ENCODE measurements at places on chromosomes 6 and 20.
A peak's percentile ranks its signal among the peaks of the same experiment; 100 is the strongest.

DNA sequence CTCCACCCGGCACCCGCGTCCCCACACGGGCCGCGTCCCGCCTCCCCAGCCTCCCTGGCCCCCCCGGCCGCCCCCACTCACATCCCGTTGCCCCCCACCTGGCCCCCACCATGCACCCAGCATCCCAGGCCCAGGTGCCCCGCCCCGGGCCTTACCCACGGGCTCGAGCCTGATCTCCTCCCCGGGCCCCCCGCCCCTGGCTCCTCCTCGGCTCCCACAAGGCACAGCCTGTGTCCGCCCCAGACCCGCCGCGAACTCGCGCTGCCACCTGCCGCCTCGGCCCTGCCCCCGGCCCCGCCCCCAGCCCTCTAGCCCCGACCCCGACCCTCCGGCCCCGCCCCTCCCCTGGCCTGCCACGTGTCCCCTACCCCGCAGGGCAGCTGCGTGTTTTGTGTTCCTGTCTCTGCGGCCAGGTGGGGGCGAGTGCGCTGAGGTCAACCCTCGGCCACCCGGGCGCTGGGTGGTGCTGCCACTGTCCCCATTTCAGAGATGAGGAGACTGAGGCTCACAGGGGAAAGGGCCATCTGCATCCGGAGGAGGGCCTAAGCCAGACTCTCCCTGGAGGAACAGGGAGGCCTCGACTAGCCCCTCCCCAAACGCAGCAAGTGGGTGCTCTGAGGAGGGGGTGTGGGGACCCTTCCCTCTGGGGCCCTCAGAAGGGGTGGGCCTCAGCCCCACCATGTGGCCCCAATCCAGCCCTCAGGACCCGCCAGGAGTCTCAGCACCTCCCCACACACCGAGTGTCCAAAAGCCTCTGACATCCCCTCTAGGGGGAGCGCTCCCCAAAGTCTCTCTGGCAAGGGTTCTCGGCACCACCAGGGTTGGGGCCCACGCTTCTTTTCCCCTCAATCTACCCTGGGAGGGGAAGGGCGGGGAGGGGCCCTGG, 99.8 kb downstream of the TAF4 start:
- DNase-seq: no peak

DNA sequence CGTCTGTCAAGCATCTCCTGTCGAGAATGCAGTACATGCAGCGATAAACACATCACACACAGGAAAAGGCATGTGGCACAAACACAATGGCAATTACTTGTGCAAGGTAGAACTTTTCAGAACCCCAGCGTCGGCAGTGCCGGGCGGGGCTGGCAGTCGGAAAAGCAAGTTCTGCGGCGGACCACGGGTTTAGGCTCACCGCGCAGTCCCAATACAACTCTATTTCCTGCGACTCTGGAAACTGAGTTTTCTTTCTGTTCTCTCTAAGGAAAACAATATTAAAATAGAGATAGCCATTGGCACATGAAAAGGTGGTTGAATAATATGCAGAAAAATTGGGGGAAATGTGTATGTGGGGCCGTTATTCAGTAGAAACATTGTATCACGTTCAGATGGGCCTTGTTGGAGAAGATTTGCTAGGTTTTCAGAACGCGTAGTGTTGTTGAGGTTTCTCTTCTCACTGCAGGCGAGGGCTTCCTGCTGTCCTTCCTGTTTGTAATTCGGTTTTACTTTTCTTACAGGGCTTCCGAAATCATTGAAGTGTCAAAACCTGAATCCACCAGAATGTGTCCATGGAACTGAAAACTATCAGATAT, 369.5 kb downstream of the THBS2 start:
- DNase-seq: peak; percentile 20

- DNase-seq: no peak
Observed at GRCh38 chr6:90347411-90347851, 50.8 kb upstream of the BACH2 start.

GRCh38 chr20:62356589-62357186, 10.4 kb downstream of the LAMA5 start:
- no peak for DNase-seq

DNA sequence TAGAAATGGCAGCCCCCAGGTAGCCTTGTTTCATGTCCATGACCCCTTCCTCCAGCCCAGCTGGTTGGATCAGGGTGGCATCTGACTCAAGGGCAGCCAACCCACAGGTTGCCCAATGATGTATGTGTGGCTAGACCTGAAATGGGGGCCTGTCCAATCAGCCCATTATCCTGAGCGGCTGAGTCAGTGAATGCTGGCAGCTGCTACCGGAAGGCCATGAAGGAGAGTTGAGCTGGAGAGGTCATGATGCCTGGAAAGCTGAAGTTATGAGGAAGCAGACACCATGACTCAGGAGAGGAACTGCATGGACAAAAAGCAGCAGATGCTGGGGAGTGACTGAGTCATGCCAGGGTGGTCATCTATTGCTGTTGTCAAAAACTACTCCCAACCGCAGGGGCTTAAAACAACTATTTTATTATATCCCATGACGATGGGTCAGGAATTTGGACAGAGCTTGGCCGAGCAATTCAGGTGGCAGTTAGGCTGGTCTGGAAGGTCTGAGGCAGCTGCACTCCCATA, 67.3 kb downstream of the MDGA1 start:
- no peak for DNase-seq

GRCh38 chr6:86738078-86738477, 199.2 kb upstream of the HTR1E start:
- DNase-seq: no peak

DNA sequence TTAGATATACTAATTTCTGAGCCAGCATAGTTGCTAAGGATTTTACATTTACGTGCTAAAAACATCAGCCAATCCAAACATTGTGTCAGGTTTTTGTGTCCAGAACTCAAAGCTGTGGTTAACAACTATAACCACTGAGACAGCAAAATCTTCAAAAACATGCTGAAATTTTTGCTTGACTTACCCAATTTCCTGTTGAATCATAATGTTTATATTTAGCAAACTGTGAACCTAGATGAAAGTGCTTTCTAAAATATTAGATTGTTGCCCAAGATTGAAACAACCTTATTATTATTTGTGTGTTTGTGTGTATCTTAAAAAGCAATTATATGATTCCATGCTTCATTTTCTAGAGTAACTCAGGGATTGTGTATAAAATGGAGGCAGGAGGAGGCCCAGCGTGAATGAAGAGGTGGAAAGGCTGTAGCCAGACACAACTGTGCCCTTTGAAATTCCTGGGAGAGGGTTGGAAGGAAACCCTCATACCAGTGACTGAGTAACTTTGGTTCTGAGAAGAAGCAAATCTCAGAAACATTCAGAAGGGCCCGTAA, 48.0 kb downstream of the ARMC2 start:
- no peak for DNase-seq

GRCh38 chr6:128244751-128245405, 275.5 kb downstream of the PTPRK start:
- DNase-seq: no peak

DNA sequence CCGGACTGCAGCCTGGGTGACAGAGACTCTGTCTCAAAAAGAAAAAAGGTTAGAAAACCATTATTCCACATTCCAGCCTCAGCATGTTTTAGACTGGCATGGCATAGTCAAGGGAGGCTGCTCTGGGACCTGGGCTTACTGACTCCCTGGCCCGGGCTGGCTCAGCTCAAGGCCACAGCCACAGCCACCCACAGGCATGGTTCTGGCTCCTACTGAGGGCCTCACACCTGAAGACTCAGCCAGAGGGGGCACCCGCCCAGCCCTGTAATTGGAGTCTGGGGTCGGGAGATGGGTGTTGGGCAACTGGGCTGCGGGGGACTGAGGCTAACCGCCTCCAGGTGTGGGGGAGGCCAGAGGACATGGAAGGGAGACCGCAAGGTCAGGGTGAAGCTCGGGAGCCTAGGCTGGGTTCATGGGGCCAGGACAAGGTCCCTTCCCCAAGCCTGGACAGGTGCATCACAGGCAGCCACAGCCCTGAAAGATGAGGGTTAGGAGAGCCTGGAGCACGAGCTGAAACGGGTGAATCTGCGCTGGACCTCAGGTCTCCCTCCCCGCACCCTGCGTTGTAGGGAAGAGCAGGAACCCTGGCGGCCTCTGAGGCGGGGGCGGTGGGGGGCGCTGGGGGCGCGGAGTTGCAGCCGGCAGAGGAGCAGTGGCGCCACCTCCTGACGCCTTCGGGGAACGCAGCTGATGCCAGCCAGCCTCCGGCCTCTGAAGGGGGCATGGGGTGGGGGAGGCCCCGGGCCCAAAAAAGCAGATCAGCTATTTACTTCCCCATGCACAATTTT, 67.7 kb upstream of the SRSF6 start:
- DNase-seq: no peak

DNA sequence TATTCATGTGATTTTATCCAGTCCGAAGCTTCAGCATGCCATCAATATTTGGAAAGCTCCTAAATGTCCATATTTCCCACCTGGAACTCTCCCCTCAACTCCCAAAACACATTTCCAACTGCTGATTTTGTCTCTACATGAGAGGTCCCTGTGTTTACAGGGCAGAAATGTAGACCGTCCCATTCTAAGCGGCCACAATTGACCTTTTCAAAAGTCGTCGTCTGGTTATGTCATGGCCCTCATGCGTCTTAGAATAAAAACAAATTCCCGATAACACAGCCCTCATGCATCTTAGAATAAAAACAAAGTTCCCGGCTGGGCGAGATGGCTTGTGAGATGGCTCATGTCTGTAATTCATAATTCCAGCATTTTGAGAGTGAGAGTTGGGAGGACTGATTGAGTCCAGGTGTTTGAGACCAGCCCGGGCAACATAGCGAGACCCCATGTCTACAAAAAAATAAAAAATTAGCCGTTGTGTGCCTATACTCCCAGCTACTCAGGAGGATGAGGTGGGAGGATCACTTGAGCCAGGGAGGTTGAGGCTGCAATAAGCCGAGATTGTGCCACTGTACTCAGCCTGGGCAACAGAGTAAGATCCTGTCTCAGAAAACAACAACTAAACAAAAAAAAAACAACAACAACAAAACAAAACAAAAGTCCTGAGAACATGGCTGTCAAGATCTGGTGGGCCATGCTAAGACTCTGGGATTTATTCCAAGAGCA, 6.4 kb upstream of the ZNF217 start:
- no peak for DNase-seq

DNA sequence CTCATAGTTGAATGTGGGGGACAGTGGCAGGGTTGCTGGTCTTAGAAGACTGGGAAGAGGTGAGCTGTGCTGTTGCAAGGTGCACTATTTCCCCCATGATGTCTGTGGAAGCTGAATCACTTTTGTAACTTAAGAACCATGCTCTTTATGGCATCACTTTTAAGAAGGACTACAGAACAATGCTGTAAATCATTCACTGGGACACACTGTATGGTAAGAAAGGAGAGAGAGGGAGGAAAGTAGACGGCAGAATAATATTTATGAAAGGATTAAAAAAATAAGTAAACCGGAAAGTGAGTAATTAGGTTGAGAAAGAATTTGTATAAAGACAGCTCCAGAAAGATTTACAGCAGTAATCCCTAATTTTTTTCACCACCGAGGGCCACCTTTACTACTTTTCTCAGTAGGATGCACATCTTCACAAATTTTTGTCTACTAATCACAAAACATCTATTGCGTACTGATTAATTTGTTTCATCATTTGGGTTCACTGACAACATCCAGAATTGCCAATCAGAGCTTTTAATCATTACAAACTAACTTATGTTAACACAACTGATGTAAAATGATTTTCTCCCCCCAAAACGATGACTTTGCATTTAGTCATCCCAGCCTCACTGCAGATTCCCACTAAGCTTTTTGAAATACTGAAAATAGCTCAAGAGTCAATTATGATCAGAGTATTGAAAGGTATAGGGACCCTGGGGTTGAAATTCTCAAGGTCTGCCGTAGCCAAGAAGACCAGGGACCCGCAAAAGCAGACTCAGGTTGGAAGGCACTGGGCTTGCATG, 560.7 kb upstream of the NOX3 start:
- no peak for DNase-seq

DNA sequence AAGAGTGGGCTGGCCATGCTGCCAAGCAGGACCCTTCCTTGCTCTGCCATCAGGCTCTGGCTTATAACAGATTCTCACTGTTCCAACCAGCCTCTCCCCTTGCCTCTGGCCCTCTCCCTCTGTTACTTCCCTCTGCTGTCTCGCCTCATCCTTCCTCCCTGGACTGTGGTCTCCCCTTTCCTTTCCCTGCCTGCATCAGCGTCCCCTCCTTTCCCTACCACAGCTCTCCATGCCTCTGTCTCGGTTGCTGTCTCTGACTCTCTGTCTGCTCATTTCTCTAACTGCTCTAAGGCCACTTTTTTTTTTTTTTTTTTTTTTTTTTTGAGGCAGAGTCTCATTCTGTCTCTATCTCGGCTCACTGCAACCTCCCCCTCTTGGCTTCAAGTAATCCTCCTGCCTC, 173.4 kb downstream of the PTPRT start:
- no peak for DNase-seq

GRCh38 chr6:17519120-17519519, 81.0 kb upstream of the FAM8A1 start:
- no peak for DNase-seq

DNA sequence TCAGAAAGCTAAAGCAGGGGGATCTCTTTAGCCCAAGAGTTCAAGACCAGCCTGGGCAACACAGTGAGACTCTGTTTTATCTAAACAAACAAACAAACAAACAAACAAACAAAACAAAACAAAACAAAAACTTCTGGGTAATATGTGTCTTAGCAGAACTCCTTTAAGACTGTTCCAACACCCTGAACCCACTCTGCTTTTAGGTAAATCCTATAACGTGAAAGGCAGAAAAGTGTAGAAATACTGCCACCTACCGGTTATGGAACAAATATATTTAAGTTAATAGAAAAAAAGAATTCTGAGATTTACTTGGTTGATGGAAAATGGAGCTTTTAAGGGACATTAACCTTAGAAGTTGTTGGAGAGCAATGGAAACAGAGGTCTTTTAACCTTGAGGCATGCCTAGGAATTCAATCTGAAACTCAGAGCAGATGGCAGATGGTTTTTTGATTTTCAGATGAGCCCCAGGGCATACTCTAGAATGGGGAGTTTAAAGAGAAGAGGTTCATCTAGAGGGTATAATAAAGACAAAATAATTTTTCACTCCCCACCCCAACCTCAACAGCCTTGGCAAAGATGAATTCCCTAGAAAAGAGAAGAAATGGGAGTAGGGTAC, 38.5 kb downstream of the SOD2 start:
- no peak for DNase-seq

DNA sequence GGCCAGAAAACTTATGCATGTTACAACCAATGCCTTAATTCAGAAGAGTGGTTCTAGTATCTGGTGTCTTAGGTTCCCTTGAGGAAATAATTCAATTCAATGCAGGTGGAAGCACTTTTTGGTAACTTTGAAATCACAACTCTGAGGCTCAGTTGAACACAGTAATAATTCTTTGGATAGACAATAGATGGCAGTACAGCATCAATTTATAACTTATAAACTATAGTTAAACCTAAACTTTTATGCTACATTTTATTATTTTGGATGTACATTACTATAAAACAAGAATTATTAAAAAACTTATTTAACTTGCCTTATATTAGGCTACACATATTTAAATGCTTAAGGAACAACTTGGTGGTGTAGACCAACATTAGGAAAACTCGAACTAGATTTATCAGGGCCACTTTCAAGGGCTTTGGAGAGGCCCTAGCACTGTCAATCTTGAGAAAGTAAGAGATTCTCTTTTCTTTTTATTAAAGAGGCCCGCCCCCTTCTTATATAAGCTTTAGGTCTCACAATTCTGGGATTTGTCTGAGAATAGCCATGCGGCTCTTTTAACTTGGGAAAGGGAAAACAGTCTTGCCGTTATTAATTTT, 85.9 kb downstream of the CRYBG1 start:
- no peak for DNase-seq

- no peak for DNase-seq
Observed at GRCh38 chr20:1861347-1861976, 33.7 kb upstream of the SIRPA start.

GRCh38 chr6:161370880-161371279, 97.0 kb upstream of the AGPAT4 start:
- DNase-seq: peak; percentile 18

Data from activated gamma-delta T cell (primary cell).